ENCODE measurements at places on chromosomes 11 and 22.

DNA sequence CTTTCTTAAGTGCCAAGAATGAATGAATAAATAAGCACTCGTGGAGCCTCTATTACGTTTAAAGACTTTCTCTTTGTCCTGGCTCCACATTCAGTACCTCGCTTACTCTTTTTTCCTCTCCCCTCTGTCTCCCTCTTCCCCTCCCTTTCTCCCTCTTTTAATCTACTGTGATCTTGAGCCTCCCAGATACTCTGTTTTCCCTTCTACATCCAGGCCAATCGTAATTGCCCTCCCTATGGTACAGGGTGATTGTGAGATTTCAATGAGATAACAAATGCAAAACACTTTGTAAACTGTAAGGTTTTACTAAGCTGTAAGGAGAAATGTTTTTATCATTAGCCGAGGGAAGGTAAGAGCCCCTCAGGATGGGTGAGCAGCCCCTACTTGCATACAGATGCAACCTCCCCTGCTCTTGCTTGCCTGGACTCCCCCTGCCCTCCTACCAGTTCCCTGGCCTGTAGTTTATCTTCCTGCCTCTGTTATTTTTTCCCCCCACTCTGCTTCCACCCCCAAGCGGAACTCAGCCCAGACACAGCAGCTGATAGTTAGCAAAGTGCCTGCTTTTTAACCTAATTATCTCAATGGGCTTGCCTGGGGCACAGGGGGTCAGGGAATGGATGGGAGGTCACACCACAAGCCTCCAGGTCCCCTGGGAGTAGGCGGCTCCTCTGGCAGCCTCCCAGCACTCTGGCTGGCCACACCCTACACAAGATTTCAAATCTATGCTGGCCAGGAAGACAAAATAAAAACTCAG lies 76.9 kb upstream of the CADM1 start:
- DNase-seq, result no peak

DNA sequence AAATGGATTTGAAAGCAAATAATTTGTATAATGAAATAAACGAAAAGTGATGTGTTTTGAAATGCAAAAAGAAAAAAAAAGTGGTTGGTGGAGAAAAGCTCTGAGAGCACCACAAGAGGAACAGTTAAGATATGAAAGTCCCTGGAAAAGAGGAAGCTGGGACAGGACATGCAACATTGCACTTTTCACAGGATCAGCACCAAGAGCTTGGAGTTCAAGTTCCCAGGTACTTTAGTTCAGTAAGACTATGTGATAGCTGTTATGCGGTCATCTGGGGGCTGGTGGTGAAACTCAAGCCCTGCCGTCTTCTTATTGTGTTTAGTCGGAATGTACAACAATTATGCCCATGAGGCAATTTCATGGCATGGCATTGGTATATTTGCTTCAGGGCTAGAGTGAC lies 17.1 kb upstream of the MS4A4A start:
- no peak for DNase-seq

- DNase-seq, result peak; percentile 82
Measured at GRCh38 chr11:102451681-102452460, 694 bp downstream of the TMEM123 start.

- DNase-seq, result peak; percentile 62
Measured at GRCh38 chr11:102453302-102453695, 734 bp upstream of the TMEM123 start.

- no peak for DNase-seq
Measured at GRCh38 chr22:20926243-20926642, 9.0 kb downstream of the CRKL start.

DNA sequence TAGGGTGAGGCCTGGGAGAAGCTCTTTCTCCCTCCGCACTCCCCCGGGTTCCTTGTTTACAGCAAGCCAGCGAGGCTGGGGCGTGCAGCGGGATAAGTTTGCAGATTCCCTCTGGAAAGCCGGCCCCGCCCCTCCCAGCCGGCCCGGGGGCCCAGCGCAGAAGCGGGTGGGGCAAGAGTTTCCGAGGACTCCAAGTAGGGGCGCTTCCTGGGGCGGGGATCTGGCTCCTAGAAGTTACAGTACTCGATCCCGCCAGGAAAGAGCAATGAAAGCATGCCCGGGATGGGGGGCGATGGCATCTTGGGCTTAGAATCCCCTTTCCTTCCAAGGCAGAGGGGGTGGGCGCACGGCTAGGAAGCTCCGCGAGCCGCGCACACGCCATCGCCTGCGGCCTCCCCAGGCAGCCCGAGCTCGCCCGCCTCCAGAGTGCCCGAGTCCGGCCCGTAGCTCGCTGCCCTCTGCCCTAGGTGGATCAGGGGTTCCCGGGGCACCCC lies 385 bp downstream of the TST start:
- no peak for DNase-seq

DNA sequence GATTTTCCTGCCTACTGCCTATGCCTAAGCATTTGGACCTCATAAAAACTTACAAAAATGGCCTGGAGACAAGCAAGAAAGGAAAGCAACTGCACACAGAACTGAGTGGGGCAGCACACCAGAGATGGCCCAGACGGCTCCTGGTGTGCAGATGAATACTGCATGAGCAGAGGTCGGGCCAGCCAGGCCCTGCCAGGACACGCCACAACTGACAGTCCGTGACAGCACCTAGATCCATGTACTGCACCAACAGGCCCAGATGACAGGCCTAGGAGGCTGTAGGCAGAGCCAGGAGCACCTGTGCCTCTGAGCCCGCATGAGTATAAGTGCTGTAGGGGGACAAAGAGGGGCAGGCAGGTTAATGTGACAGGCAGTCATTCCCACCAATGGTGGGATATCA lies 160.2 kb downstream of the IGLL1 start:
- DNase-seq, result no peak

DNA sequence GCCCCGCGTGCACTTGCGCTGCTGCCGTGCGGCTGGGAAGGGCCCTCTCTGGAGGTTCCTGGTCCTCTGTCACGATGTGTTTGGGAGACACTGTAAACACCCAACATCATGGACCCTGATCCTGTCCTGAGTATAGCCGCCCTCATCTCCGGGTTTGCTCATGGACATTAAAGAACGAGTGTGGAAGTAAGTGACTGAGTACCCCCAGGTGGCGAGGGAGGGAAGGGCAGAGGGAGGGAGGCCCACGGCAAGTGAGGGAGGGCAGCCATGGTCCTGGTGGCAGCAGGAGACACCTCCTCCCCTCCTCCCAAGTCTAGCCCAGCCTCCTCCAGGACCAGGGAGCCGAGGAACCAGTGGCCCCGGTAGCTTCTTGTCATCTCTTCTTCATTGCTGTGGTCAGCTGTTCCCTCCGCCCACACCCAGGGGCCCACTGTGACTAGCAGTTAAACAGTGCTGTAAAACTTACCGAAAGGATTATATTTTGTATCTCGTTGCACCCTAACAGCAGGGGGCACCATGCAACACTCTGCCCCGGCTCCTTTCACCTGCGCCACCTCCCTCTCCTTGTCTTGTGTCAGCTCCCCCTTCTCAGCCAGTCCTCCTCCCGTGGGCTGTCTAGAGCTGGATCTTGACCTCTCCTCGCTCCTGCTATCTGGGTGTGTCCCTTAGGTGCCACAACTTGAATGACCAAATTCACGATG lies 566.5 kb upstream of the B3GAT1 start:
- DNase-seq, result no peak

- no peak for DNase-seq
Measured at GRCh38 chr11:70828593-70829082, 423.7 kb downstream of the SHANK2 start.

DNA sequence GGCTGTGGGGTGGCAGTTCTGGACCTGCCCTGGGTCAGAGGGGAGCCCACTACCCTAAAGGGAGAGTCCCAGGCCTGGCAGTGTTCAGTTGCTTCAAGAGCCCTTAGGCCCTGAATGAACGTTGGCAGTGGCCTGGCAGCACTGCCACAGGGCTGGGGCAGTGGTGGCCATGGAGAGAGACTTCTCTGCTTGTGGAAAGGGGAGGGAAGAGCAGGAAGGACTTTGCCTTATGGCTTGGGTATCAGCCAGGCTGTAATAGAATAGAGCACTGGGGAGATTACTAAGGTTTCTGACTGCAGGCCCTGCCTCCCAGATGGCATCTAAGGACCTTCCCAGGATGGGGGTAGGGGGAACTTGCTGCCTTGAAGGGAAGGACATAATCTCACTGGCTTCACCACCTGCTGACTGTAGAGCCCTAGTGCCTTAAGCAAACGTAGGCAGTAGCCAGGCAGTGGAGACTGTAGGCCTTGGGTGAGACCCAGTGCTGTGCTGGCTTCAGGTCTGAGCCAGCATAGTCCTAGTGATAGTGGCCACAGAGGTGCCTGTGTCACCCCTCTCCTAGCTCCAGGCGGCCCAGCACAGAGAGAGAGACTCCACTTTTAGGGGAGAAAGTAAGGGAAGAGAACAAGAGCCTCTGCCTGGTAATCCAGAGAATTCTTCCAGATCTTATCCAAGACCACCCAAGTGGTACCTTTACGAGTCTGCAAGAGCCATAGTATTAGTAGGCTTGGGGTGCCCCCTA lies 27.6 kb downstream of the PLA2G6 start:
- no peak for DNase-seq

DNA sequence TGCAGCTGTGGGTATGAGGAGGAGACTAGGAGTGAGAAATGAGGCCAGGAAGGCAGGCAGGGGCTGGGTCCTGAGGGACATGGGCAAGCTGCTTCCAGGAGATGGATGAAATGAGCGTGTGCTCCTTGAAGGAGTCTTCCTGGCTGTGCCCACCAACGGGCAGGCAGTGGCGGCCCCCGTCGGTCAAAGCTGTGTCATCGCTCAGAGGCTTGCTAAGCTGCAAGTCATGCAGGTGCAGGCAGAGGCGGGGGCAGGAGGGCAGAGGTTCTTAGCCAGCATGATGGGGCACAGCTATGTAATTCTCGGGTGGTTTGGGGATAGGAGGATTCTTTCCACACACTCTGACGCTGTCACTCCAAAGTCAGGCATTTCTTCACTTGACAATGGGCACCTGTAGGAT lies 12.5 kb upstream of the PEX26 start:
- no peak for DNase-seq

GRCh38 chr11:31656051-31656450 lies 146.5 kb downstream of the ELP4 start:
- DNase-seq, result no peak

DNA sequence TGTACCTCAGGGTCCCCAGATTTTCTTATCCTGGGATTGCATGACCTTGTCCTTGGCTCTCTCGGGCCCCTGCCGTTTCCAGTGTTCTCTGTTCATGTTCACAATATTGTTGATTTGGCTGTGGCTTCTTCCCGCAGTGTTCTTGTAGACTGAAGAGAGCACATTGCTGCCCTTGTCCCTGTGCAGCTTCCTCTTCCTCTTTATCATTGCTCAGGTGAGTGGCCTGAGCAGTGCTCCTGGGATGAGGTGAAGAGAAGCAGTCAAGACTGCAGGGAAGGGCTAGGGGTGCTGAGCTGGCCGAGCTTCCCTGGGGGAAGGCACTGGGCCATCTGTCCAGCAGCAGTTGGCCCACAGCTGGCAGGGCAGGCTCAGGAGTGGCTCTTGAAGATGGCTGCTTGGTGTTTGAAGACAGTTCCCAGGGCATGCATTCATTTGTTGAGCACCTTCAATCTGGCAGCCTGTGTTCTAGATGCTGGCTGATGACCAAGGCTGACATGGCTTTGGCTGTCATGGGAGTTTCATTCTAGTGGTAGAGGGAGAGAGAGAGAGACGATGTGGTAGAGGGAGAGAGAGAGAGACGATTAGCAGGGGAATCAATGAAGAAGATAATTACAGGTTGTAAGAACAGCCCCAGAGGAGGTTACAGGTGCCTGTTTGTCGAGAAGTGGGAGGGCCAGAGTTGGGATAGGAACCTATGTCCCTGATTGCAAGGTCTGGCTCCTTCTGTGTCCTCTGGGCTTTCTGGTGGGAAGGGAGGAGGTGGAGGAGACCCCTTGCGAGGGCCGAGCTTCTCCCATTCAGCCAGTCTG lies 17.4 kb downstream of the BMAL1 start:
- DNase-seq, result no peak

Data from stimulated activated CD8-positive, alpha-beta memory T cell treated with anti-CD3 and anti-CD28 coated beads, Interleukin-4, amount 100 ng/mL, for 48 hours (primary cell).